ENCODE measurements at places on chromosomes 7 and 10.

DNA sequence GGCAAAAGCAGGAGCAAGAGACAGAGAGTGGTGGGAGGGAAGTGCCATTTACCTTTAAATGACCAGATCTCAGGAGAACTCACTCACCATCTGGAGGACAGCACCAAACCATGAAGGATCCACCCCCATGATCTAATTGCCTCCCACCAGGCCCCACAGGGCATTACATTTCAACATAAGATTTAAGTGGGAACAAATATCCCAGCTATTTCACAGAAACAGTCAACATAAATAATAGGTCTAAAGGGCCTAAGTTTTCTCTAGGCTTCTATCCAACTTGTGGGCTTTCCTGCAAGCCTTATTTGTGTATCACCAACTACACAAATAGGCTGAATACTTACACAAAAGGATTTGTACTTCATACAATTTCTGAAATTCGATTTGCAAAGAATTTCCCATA lies 196.8 kb upstream of the POT1 start:
- no peak for DNase-seq

- DNase-seq: no peak
Observed at GRCh38 chr10:120607016-120607709, 150.1 kb downstream of the PLPP4 start.

DNA sequence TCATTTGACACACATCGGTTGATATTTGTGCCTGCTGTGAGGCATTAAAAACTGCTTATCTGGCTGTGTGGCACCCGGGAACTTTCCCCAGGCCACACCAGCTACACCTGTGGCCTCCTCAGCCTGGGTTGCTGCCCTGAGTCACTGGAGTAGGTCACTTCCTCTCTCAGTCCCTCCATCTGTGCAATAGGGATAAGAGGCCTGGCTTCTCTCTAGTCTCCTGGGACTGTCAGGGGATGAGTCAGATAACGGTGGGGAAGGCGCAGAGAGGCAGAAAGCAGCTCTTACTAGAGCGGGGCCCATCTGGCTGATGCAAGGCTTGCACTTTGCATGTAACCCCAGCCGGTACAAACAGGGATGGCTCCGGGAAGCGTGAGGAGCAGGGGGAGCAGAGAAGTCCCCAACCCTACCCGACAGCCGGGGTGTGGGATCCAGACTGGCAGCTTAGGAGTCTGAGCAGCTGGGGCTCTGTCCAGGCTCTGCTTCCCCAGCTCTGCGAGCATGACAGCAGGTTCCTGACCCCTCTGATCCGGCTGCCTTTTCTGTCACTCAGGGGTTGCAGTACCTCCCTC lies 34.0 kb downstream of the DNAJB12 start:
- no peak for DNase-seq

- no peak for DNase-seq
Observed at GRCh38 chr10:88274286-88274685, 308.8 kb downstream of the RNLS start.

DNA sequence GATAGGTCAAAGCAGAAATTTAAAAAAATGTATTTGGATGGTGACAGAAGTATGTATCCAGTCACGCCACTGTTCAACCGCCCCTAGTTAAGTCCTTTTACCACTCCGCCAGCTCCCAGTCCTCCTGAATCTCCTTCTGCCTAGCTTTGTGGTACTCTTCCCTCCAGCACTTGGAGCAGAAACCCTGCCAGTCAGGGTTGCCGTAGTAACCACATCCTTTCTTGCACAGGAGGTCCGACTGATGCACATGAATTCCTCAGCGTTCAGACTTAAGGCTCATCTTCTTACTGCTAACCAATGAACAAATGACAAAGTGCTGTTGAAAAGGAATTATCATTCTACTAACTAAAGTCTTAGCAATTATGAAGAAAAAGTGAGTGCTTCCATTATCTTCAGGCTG lies 175.3 kb upstream of the KCTD7 start:
- no peak for DNase-seq

DNA sequence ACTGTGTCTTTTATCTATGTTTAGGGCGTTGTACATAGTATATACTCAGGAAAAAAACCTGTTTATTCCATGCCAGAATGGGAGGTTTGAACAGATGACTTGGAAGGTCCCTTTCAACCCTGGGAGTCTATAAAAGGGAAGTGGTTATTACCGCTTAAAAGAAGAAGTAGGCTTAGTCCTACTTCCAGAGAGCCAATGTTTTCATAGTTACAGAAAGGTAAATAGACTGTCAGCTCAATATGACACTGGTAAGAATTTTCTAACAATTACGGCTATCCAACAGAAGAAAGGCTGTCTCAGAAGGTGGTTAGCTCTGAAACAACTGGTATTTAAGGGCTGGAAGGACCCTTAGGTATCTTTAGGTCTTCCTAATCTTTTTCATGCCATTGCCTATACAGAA lies 1.1 kb upstream of the TFAM start:
- DNase-seq: no peak

DNA sequence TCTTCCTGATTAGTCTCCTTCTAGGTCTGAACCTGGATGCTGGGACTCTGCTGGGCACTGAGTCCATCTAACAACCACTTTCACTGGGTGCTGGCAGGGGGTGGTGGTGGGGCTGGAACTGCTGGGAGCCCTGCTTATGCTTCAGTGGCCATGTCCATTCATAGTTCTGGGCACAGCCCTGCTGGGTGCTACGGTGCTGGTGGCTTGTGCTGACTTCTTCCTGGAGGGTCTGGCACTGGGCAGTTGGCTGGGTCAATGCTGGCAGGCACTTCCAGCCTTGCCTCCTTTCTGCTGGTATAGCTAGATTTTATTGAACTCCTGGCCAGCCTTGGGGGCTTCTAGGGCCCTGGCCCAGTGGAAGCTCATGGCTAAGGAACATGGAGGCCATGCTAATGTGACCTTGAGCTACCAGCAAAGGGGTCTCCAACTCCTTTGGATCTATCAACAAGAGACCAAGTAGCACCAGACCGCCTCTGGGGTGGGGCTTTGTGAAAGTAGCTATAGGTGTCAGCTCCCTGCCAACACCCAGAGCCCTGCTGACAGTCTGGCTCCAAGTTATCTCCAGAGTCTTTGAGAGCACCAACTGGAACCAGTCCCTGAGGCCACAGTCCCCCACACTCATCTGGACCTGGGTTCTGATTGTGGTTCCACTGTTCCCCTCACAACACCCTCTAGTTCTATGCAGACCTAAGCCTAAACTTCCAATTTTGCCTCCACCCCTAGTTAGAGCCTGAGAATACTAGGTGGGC lies 99.6 kb downstream of the MAGI2 start:
- no peak for DNase-seq

- peak; percentile 73 for DNase-seq
Observed at GRCh38 chr7:130063036-130063435, 7.3 kb upstream of the KLHDC10 start.

- DNase-seq: no peak
Observed at GRCh38 chr10:100749309-100750217, 4.2 kb downstream of the PAX2 start.

DNA sequence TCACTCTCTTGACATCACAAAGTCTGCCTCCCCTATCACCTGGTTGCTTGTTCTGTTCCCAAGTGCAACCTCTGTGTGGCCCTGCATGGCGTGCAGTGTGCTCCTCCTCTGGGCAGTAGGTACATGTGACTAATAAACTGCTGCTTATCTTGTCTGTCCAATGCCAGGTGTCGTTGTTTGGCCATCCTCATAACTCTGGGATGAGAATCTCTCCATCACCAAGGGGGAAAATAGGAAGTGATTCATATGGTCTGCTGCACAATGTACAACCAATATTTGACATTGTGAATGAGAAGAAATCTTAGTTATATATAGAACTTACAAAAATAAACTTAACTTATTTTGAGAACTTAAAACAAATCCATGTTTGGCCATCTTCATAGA lies 135.2 kb downstream of the INHBA start:
- no peak for DNase-seq

DNA sequence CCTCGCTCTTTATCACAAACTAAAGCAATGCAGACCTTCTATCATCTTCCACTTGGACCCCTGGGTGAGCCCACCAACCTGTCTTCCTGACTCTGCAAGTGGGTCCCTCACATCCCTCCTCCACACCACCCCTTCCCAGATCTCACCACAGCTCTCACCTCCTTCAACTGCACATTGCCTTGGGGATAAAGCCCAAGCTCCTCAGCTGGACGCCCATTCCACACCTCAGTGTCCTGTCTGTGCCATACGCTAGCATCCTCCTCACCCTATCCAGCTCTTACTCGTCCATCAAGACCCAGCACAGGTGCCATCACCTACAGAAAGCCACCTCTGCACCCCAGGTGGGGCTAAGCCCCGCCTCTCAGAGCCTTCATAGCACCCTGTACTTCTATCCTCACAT lies 141.0 kb upstream of the LANCL2 start:
- no peak for DNase-seq

- no peak for DNase-seq
Observed at GRCh38 chr7:134284952-134285351, 31.8 kb downstream of the SLC35B4 start.

GRCh38 chr10:14583252-14583651 lies 191.4 kb downstream of the FAM107B start:
- DNase-seq: peak; percentile 70

GRCh38 chr7:22821702-22822485 lies 755 bp downstream of the TOMM7 start:
- DNase-seq: no peak

- DNase-seq: no peak
Observed at GRCh38 chr7:7247658-7248057, 65.3 kb downstream of the C1GALT1 start.

DNA sequence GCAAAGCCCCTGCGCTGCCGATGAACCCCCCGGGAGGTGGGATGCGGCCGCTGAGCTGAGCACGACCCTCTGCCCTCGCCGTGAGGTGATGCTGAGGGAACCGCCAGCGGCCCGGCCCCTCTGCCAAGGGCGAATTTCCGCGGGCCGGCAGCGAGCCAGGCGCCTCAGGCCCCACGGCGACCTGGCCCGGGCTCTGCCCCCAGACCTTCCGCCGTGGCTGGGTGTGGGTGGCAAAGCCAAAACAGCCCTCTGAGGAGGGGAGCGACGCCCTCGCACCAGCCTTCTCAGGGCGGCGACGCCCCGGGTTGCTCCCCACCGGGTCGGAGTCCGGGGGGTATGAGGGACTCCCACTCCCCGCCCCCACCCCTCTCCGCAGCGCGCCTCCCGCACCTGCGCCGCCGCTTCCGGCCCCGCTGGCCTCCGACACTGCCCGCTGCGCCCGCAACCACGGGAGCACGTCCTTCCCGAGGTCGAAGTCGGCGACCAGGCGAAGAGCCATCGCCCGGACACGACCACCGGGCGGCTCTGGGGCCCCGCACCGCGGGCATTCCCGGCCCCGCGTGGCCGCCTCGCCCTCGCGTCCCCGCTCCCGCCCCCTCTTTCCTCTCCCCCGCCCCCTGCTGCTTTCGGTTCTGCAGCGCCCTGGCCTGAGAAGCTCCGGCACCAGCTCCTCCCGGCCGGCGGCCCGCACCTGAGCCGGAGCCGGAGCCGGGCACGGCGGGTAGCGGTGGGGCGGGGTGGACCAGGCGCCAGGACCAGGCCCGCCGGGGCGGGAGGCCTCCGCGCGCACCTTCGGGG lies at the start of gene GSAP:
Gene GSAP (minus strand): TSS at position 527 of the 798 bp plus-strand sequence. CDS start 28 bp downstream, at position 499.
- peak; percentile 26 for DNase-seq

- DNase-seq: no peak
Observed at GRCh38 chr10:130542761-130543160, 406.6 kb downstream of the GLRX3 start.

DNA sequence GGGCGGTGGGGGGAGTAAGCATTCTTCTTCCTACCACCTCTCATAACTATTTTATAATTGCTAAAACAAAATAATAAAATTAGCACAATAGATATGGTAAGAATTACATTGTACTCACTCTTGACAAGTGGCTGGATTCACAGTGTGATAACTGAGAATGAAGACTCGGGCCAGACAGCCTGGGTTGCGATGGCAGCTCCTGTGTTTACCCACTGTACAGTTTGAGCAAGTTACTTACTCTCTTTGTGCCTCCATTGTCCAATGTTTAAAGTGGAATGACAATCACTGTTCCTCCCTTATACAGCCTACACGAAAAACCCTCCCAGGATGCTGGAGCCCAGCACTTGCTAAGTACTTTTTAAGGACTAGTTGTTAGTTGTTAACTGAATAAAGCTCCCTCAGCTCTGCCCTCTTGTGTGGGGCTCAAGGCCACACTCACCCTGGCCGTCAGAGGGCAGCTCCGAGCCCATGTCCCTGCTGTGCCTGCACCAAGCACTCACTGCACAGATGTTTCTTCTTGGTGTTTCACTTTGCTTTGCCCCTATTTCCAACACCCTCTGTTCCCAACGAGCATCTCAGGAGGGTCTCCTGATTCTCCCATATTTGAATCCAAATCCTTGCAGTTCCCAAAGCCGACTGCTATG lies 56.4 kb upstream of the NPS start:
- DNase-seq: no peak

- no peak for DNase-seq
Observed at GRCh38 chr10:14416308-14416700, 85.6 kb upstream of the FRMD4A start.

All from effector memory CD8-positive, alpha-beta T cell (primary cell).